Left ventricle myocardium superior (tissue), 1 donor: ENCODE measurements at places on chromosomes 5 and 9.

DNA sequence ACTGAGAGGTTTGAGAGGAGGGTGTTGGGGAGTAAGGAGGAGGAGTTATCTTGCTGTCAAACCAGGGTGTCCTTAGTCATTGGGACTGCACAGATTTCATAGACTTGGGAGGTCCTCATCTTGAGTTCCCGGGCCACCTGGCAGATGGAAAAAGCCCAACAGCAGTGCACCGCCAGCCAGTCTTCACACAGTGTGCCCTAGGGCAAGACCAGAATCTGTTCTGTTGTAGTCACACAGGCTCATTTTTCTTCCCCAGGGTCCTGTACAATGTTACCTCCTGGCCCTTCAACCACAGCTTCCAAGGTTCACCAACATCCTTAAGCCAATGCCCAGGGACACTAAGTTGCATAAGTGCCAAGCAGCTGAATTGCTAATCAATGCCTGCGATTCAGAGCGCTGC, 21.0 kb downstream of the PLAC8L1 start:
- no peak for DNase-seq

DNA sequence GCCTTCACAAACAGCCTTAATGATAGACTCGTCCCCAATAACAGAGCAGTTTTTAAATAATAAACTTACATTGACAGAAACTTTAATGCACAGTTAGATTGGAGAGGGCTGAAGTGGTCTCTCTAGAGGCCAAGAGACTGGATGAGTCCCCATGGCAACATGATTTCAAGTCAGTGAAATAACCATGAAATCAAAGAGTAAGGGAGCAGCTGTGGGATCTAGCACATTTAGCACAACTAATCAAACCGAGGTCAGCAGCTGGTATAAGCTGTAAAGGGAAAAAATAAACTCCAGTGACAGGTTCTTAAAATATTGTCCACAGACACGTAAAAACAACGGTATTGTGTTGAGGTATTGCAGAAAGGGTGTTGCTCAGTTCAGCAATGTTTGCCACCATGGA, 916.6 kb downstream of the DNAH5 start:
- no peak for DNase-seq

DNA sequence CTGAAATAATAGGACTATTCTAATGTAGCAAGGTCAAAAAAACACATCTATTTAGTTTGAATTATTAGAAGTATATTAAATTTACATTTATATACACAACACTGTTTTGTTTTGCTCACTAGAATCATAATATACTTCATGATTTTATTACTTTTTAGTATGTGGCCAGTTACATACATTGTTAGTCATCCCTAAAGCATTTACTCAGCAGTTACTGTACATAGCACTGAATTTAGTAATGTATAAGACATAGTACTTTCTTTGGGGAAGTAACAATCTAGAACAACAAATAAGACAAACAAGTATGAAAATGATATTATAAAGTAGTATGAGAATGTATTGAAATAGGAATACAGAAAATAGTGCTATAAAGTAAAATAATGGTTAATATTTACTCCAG, 28.2 kb downstream of the ERCC8 start:
- DNase-seq = no peak

GRCh38 chr9:63817622-63818518, 1467.1 kb downstream of the FOXD4L5 start:
- peak; percentile 67 for DNase-seq

- no peak for DNase-seq
These were observed 1190.1 kb downstream of the CDH12 start for GRCh38 chr5:21663082-21663481.

DNA sequence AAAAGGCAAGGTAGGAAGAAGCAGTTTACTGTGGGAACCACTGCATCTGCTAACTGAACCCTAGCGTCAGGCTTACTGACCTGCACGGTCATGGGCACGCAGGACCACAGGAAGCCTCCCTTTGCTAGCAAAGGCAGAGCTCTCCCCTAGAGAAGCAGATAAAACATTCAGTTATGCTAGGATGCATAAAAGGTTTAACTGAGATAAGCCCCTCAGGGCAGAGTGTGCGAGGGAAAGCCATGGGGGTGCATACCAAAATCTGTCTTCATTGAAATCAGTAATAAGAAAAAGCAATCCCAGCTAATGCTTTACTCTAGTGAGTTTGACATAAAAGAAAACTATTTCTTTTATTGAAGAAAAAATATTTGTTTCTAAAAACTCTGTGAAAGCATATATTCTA, 2403.7 kb upstream of the C9orf72 start:
- no peak for DNase-seq
